ENCODE measurements at places on chromosomes 7 and 10.

DNA sequence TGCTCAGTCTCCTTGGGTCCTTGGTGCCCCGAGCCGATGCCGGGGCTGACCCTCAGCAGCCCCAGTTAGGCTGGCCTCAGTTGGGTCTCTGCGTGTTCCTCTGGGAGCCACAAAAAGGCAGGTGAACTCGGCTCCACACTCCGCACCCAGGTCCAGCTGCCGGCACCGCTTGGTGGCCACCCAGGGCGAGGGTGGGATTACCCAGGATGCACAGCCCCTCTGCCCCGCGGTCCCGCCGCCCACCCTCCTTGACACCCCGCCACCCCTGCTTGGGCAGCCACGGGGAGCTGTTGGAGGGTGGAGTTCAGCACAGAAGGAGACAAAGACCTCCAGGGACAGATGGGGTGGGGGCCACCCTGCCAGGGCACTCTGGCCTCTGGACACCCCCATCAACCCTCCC lies 17.7 kb downstream of the VENTX start:
- H3K27ac ChIP-seq: no peak overlapping the region
- no peak for DNase-seq
- peaks cover 38% of the 10 kb centered on the region for H3K4me1 ChIP-seq
- no peaks in the 10 kb centered on the region for H3K36me3 ChIP-seq
- H3K4me3 ChIP-seq: no peak overlapping the region

DNA sequence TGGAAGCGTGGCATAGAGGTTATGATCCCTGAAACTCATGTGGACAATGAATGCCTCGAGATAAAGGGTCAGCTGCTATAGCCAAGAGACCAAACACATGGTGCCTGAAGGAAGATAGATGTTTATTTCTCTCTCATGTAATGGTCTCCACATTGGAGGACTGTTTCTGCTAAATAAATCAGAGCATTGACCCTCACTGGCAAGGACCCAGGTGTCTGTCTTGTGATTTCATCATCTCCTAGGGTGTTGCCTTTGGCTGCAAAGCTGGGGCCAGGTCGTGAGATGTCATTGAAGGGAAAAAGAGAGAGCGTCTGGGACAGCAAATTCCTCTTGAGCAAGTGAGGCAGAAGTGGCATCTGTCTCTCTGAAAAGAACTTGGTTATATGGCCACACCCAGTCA lies 64.6 kb downstream of the JCAD start:
- H3K4me3 ChIP-seq: no peak overlapping the region
- no peak overlapping the region for H3K27ac ChIP-seq
- peaks cover 57% of the 10 kb centered on the region for H3K27me3 ChIP-seq
- H3K4me1 ChIP-seq: no peaks in the 10 kb centered on the region
- H3K36me3 ChIP-seq: no peaks in the 10 kb centered on the region

GRCh38 chr10:102422545-102423129 lies 2.0 kb downstream of the FBXL15 start:
- DNase-seq: peak; percentile 70
- H3K27ac ChIP-seq: peak overlapping the region; percentile 86
- H3K4me3 ChIP-seq: peak overlapping the region; percentile 96
- peaks cover 33% of the 10 kb centered on the region for H3K27me3 ChIP-seq
- peaks cover 19% of the 10 kb centered on the region for H3K36me3 ChIP-seq

- no peak overlapping the region for H3K27ac ChIP-seq
- H3K27me3 ChIP-seq: no peaks in the 10 kb centered on the region
- H3K36me3 ChIP-seq: peaks cover 50% of the 10 kb centered on the region
- peaks cover 6% of the 10 kb centered on the region for H3K4me1 ChIP-seq
Measured at GRCh38 chr10:74103560-74104258, 46.9 kb downstream of the AP3M1 start.

DNA sequence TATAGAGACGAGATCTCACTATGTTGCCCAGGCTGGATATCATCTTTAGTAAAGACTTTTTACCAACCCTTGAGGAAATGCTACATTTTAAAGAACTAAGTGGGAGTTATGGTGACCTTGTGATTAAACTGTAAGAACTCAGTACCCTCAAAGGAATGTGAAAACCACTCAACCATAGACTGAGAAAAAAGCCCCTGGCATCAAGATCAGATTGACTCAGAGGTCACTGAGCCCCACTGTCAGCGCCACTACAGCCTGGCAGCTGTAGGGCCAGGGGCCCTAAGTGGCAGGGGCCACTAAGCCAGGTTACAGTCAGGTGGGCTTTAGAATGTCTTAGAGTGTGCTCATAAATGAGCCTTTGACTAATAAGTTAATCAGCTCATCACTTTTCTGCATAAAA lies 55.9 kb downstream of the APBB1IP start:
- no peak overlapping the region for H3K4me3 ChIP-seq
- peaks cover 6% of the 10 kb centered on the region for H3K4me1 ChIP-seq

GRCh38 chr10:24385776-24386175 lies 176.8 kb downstream of the KIAA1217 start:
- no peaks in the 10 kb centered on the region for H3K4me1 ChIP-seq
- DNase-seq: no peak
- peaks cover 7% of the 10 kb centered on the region for H3K27me3 ChIP-seq
- no peak overlapping the region for H3K4me3 ChIP-seq
- H3K27ac ChIP-seq: no peak overlapping the region

DNA sequence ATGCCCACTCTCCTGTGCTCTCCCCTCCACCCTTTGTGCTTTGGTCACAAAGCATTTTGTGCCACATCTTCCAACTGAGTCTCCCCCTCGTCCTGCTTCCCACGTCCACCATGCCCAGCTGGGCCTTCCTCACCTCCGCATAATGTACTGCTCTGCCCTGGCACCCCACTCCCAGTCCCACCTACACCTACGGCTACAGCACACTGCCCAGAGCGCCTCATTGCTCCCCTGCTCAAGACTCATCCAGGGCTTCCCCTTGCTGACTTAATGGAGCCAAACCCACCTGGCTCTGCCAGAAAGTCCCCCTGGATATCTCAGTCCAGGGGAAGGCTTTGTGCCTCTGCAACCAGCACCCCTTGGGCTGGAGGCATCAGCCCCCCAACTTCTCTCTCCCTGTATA lies 299.2 kb upstream of the ZMIZ1 start:
- H3K27ac ChIP-seq: no peak overlapping the region
- no peaks in the 10 kb centered on the region for H3K36me3 ChIP-seq
- DNase-seq: no peak
- H3K4me1 ChIP-seq: no peaks in the 10 kb centered on the region
- H3K4me3 ChIP-seq: no peak overlapping the region

GRCh38 chr10:23412223-23412622 lies 26.7 kb upstream of the OTUD1 start:
- no peak overlapping the region for H3K27ac ChIP-seq
- DNase-seq: no peak
- no peaks in the 10 kb centered on the region for H3K36me3 ChIP-seq
- H3K4me3 ChIP-seq: no peak overlapping the region
- H3K27me3 ChIP-seq: peaks cover 4% of the 10 kb centered on the region
- peaks cover 8% of the 10 kb centered on the region for H3K4me1 ChIP-seq

DNA sequence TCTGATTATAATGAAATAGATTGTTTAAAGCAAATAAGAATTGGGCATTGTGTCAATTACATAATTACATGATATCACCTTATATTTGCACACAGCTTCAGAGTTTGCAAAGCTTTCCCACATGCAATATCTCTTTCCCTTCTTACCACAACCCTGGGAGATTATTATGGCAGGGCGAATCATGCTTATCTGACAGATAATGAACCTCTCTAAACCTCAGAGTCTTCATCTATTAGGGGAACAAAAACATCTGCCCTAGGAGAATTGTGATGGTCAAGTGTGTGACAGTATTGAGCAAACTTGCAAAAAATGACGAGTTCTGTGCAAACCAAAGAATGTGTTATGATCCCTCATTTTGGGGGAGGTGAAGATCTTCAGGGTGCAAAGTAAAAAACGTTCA lies 90.0 kb downstream of the MYOF start:
- peaks cover 4% of the 10 kb centered on the region for H3K36me3 ChIP-seq
- peaks cover 8% of the 10 kb centered on the region for H3K4me1 ChIP-seq
- DNase-seq: no peak
- no peak overlapping the region for H3K4me3 ChIP-seq
- no peak overlapping the region for H3K27ac ChIP-seq

- H3K4me3 ChIP-seq: no peak overlapping the region
- no peaks in the 10 kb centered on the region for H3K27me3 ChIP-seq
- H3K4me1 ChIP-seq: no peaks in the 10 kb centered on the region
- no peaks in the 10 kb centered on the region for H3K36me3 ChIP-seq
- no peak overlapping the region for H3K27ac ChIP-seq
Measured at GRCh38 chr7:57425969-57426628, 23.9 kb upstream of the ZNF716 start.

DNA sequence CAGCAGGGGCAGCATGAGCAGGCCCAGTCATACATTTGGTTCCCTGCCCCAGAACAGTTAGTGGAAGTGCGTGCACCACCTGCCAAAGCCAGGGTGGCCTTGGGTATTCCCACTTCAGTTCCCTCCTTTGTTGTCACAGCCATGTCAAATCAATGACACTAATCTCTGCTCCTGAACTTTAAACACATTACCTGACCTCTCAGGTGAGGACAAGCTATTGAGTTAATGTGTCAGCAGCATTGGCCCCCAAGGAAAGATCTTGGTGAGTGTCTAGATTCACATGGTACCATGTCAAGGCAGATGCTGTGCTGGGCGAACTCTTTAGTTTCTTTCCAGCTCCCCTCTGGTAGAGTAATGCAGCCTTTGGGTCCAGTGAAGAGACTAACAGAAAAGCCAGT lies 2.1 kb downstream of the CYP3A5 start:
- no peak overlapping the region for H3K27ac ChIP-seq
- H3K4me3 ChIP-seq: no peak overlapping the region
- no peak for DNase-seq

DNA sequence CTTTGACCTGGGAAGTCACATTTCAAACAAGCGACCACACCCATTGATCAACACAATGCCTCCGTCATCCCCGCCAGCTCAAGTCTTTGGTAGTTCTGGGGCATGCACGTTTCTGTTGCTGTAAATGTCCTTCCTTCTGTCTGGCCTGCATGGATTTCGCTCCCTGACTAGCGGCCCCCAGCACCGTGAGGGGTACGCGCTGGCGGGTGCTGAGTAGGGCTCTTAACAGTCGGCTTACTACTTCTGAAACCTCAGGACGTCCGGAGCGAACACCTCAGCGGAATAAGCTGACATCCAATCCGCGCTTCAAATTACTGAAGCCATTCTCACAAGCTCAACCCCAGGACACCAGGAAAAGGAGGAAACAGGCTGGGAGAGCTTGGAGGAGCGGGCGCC lies 505 bp downstream of the NUDCD3 start:
- peak; percentile 61 for DNase-seq
- H3K27ac ChIP-seq: peak overlapping the region; percentile 88
- peaks cover 32% of the 10 kb centered on the region for H3K36me3 ChIP-seq

DNA sequence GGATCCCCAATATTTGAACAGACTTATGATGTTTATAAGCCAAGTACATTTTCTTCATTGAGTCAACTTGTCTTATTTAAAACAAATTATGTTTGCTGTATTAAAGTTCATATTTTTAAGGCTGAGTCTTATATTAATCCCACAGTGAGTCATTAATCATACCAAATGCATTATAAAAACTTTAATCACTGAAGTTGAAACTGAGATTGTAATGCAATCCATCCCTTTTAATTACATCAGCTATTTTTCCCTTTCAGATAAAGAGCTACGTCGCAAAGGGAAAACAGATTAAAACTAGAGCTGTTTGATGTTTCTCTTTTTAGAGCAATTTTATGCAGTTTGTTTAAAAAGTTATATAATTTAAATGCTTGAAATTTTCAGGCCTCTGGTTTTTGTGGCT lies 183.0 kb downstream of the ARID5B start:
- H3K4me1 ChIP-seq: peaks cover 89% of the 10 kb centered on the region
- H3K27me3 ChIP-seq: no peaks in the 10 kb centered on the region
- DNase-seq: no peak

GRCh38 chr10:119325131-119325530 lies 117.8 kb downstream of the GRK5 start:
- H3K4me1 ChIP-seq: no peaks in the 10 kb centered on the region
- H3K27ac ChIP-seq: no peak overlapping the region
- no peaks in the 10 kb centered on the region for H3K27me3 ChIP-seq
- no peak for DNase-seq
- peaks cover 5% of the 10 kb centered on the region for H3K36me3 ChIP-seq

- peaks cover 2% of the 10 kb centered on the region for H3K4me1 ChIP-seq
- H3K27me3 ChIP-seq: peaks cover 14% of the 10 kb centered on the region
- H3K4me3 ChIP-seq: no peak overlapping the region
- no peaks in the 10 kb centered on the region for H3K36me3 ChIP-seq
- no peak overlapping the region for H3K27ac ChIP-seq
Measured at GRCh38 chr10:30803892-30804322, 174.4 kb upstream of the LYZL2 start.

- no peak overlapping the region for H3K27ac ChIP-seq
- H3K4me3 ChIP-seq: no peak overlapping the region
- DNase-seq: no peak
- H3K4me1 ChIP-seq: no peaks in the 10 kb centered on the region
- no peaks in the 10 kb centered on the region for H3K36me3 ChIP-seq
- H3K27me3 ChIP-seq: peaks cover 13% of the 10 kb centered on the region
Measured at GRCh38 chr10:8591640-8592039, 537.2 kb downstream of the GATA3 start.

- DNase-seq: no peak
- H3K27ac ChIP-seq: no peak overlapping the region
- H3K27me3 ChIP-seq: no peaks in the 10 kb centered on the region
- H3K4me1 ChIP-seq: no peaks in the 10 kb centered on the region
Measured at GRCh38 chr7:111364413-111364812, 197.9 kb downstream of the IMMP2L start.

GRCh38 chr7:50960621-50961310 lies 178.1 kb upstream of the GRB10 start:
- H3K36me3 ChIP-seq: no peaks in the 10 kb centered on the region
- H3K4me1 ChIP-seq: no peaks in the 10 kb centered on the region
- H3K4me3 ChIP-seq: no peak overlapping the region
- no peak for DNase-seq
- H3K27ac ChIP-seq: no peak overlapping the region

GRCh38 chr7:117446220-117446815 lies 19.0 kb upstream of the ASZ1 start:
- no peak overlapping the region for H3K27ac ChIP-seq
- no peak for DNase-seq
- no peaks in the 10 kb centered on the region for H3K36me3 ChIP-seq
- H3K27me3 ChIP-seq: no peaks in the 10 kb centered on the region
- H3K4me1 ChIP-seq: no peaks in the 10 kb centered on the region

- no peaks in the 10 kb centered on the region for H3K27me3 ChIP-seq
- H3K27ac ChIP-seq: peak overlapping the region; percentile 3
- no peak overlapping the region for H3K4me3 ChIP-seq
- peaks cover 34% of the 10 kb centered on the region for H3K4me1 ChIP-seq
- DNase-seq: no peak
- H3K36me3 ChIP-seq: peaks cover 45% of the 10 kb centered on the region
Measured at GRCh38 chr7:92665926-92666325, 75.7 kb upstream of the FAM133B start.

GRCh38 chr10:90245623-90246022 lies 544.2 kb downstream of the KIF20B start:
- no peaks in the 10 kb centered on the region for H3K36me3 ChIP-seq
- H3K27ac ChIP-seq: no peak overlapping the region
- H3K27me3 ChIP-seq: no peaks in the 10 kb centered on the region
- DNase-seq: no peak
- H3K4me1 ChIP-seq: no peaks in the 10 kb centered on the region

All from activated naive CD4-positive, alpha-beta T cell treated with anti-CD3 and anti-CD28 coated beads, Interleukin-2, amount 10 ng/mL, durations not matched to agents 7 days and 5 days (primary cell).